ENCODE measurements at places on chromosomes 1 and 21.

GRCh38 chr1:33895976-33896375 lies 32.1 kb downstream of the HMGB4 start:
- no peak for DNase-seq

- no peak for DNase-seq
Measured at GRCh38 chr1:224623743-224624333, 7.7 kb downstream of the CNIH3 start.

DNA sequence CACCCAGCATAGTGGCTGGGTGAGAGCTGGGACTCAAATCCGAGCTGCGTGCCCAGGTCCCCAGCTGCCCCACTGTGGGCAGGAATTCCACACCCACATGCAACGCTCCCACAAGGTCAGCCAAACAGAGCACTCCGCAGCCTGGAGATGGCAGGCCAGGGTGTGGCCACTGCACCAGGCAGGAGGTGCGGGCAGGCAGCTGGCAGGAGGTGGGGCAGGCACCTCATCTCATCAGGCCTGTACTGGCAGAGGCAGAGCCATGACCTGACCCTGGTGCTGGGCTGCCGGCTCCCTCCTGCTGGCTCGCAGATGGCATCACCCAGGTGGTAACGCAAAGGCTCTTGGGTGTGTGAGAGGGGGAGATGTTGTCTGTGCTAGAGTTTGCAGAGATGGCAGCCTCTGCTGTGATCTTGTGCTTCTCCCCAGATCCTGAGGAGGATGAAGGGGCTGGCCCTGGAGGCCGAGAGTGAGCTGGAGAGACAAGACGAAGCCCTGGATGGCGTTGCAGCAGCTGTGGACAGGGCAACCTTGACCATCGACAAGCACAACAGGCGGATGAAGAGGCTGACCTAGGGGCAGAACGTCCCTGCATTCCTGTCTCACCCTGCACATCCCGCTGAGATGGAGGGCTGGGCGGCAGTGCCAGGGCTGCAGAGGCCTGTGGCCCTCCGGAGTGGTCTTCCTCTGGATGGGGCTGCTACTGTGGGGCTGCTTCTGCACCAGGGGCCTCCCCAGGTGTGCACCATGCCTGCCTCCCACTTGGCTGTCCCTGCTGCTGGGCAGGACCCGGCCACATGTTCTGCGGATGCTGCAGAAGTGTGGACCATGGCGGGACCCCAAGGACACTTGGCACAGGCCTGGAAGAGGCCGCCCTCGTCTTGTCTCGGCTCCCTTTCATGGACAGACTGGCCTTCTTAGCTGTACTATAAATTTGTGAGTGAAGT lies 35.1 kb upstream of the PRSS38 start:
- DNase-seq = peak; percentile 62

GRCh38 chr1:36137226-36137625 lies 12.1 kb downstream of the TRAPPC3 start:
- no peak for DNase-seq

DNA sequence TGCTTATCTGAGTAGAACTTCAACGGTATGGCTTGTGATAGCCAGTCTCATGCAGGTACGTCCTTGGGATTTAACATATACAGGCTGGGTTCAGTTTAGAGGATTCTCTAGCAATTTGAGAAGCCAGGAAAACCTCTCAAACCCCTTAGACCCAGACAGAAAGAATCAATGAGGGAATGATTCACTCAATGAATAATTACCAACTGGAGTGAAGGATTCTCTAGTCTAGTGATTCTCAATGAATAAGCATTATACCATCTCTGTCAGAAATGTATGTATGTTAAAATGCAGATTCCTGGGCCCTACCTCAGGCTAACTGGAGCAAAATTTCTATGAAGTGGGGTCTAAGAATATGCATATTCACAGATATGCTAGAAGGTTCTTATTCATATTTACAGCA lies 54.5 kb upstream of the APP start:
- DNase-seq = no peak

DNA sequence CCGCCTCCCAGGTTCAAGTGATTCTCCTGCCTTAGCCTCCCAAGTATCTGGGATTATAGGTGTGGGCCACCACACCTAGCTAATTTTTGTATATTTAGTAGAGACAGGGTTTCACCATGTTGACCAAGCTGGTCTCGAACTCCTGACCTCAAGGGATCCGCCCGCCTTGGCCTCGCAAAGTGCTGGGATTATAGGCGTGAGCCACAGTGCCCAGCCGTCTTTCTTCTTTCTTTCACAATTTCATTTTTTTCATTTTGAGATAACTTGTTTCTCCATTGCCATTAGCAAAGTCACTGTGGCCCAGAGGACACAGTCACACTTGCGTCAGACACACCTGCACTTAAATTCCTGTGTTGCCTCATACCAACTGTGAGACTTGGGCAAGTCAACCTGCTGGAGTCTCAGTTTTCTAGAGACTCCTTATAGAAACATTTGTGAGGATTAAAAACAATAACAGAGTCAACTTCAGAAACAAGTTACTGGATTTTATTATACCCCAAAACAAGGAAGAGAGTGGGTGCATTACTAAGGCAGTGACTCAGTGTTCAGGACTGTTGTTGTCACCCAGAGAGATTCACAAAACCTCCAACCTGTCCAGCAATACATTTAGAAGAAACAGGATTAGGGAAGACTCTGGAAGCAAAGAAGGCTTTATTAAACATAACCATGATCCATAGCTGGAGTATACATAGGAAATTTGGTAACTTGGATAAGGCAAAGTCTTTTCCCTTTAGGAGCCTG lies 2.6 kb downstream of the TEDDM1 start:
- no peak for DNase-seq

DNA sequence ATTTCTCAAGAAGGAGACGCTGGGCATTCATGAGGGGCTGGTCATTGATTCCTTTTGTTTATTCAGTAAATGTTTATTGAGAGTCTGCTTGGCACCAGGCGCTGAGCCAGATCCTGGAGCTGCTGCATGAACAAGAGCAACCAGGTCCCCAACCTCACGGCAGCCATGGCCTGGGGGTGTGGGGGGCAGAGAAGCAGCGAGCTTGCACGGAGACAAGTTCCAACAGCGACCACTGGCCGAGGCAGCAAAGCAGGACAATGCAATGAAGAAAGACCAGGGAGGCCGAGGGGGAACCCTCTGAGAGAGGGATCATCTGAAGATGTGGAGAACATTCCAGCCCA lies 7.5 kb downstream of the KCNAB2 start:
- no peak for DNase-seq

DNA sequence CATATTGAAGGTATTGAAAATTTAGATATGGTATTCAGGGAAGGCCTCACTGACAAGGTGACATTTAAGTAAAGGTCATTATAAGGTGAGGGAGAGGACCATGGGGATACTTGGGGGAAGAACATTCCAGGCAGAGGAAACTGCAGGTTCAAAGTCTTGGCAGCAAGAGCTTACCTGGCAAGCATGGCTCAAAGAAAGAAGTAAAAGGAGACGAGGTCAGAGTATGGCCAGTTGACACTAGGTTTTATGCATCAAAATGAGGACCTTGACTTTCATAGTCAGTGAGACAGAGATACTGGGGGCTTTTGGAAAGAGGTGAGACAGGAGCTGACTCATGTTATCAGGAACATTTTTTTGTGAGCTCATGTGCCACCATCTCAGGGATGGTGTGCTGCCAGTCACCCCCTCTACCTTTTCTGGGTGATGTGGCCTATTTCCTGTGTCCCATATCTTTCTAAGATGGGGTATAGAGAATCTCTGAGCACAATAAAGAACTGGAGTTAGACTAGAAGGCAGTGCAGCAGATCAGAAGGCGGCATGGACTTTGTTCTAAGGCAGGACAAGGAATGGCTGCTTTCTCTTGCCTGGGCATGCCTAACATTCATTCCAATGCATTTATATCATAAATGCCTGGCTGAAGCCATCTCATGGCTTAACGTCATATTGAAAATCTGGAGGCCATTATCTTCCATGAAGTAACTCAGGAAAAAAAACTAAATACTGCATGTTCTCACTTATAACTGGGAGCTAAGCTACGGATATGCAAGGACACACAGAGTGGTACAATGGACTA lies 406.7 kb downstream of the NTNG1 start:
- no peak for DNase-seq

GRCh38 chr1:57986432-57986831 lies 560.1 kb downstream of the OMA1 start:
- DNase-seq = no peak

GRCh38 chr1:171090604-171091003 lies at the start of gene FMO3:
TSS of gene FMO3 (plus strand) at chr1:171090905. CDS start at chr1:171092659, 1,754 bp downstream.
- no peak for DNase-seq

GRCh38 chr1:196997423-196997822 lies 20.1 kb downstream of the CFHR5 start:
- no peak for DNase-seq

- DNase-seq = no peak
Measured at GRCh38 chr21:26758083-26758880, 86.9 kb downstream of the ADAMTS1 start.

DNA sequence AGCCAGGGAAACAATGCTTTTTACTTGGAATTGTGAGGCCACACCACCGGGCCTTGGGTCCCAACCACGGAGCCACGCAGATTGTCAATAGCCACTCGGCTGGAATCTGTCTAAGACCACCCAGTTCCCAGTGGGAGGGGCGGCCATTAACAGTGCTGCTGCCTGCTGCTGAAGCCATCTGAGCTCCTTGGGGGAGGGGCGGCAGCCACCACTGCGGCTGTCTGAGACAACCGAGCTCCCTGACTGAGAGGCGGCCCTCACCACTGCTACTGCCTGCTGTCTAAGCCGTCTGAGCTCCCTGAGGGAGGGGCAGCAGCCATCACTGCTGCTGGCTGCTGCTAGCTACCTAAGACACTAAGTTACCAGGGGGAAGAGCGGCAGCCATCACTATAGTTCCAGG lies 64.3 kb downstream of the DMRTA2 start:
- no peak for DNase-seq

- DNase-seq = no peak
Measured at GRCh38 chr1:63799307-63799706, 25.5 kb downstream of the ROR1 start.

DNA sequence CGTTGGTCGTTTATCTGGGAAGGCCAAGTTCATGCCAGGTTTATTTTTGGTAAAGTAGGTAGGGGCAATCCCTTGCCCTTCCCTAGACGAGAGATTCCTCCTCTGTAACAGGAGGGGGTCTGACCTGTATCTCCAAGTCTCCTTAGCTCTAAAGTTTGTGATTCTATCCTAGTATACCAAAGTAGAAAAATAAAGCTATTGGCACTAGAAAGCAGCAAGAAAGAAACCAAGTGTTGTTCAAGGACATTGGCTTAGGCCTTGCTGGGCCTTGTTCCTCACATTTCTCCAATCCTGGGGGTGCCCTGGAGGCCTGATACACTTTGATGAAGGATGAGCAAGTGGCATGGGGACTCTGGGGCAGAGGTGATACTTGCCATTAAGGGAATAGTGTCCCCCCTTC lies 814 bp downstream of the MTARC2 start:
- no peak for DNase-seq

DNA sequence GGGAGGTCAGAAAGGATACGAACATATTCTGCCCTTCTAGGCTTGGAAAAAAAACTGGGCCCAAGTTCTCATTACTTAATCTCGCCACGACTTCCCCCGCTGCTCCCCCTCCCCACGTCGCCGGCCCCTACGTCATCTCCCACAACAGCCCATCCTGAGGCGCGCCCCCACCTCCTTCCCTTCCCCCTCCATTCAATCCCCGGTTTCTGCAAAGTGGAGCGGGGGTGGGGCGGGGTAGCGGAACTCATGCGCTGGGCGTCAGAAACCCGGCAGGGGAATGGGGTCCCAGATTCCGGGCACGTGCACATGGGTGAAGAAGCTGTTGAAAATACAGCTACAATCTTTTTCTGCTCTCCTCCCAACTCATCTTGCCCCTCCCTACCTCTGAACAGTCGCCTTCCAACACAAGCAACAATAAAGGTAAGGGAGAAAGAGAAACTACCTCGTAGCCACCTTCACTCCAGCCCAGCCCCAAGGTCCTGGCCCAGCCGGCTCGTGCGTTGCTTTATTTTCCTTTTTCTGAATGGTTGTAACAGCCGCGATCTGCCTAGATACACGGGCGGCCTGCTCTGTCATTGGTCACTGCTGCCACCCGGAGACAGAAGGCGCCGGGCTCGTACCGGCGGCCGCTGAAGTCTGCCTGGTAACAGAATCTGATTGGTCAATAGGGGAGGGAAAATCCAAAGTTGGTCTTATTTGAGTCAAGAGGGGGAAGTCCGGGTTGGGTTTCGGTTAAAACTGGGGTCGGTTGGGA lies at the start of gene RFX5:
TSS of gene RFX5 (minus strand) at position 484 of the 754 bp plus-strand sequence. CDS start 932 bp downstream, outside the sequence.
- DNase-seq = peak; percentile 99

- DNase-seq = no peak
Measured at GRCh38 chr1:203095061-203095690, 9.4 kb upstream of the MYOG start.

GRCh38 chr1:230975636-230976035 lies 3.0 kb downstream of the TTC13 start:
- DNase-seq = no peak

- no peak for DNase-seq
Measured at GRCh38 chr1:33684396-33685179, 179.3 kb upstream of the HMGB4 start.

DNA sequence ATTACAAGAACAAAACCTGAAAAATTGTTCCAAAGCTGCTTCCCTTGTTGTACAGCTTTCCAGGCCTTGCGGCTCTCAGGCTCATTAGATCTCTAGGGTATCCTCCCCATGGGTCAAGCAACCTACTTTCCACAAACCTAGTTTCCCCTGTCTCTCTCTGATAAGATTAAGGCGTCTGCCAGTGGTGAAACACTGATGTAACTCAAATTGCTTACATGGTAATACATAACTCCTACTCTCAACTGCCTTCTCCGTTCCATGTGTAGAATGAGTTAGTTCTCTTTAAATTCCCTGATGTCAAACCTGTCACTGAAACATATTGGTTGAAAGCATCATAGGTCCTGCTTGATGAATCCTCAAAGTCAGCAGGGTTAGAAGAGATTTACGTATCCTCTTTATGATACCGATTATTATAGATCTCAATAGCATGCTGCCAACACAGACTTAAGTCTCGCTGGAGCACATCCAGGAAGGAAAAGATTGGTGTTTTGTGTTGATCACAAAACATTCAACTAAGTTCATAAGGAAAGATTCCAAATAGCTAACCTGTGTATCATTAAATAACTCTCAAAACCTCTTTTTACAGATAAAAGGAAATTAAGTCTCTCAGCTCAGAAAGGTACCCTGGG lies 10.6 kb downstream of the PPP1R15B start:
- no peak for DNase-seq

DNA sequence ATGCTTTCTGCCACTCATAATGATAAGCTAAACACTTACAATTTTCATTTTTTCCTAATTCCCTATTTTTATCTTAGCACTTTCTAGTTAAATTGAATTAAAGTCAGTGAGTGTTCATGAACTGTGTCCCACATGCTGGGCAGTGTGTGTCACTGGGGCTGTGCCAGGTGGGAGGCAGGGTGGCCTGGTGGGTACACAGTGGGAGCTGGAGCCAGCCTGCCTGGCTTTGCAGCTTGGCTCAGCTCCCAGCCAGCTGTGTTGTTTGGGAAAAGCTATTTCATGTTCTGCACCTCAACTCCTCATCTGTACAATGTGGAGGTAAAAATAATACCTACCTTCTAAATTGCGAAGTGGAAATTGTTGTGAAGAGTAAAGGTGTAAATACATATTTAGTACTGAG lies 238.4 kb downstream of the PLA2G4A start:
- DNase-seq = peak; percentile 17

DNA sequence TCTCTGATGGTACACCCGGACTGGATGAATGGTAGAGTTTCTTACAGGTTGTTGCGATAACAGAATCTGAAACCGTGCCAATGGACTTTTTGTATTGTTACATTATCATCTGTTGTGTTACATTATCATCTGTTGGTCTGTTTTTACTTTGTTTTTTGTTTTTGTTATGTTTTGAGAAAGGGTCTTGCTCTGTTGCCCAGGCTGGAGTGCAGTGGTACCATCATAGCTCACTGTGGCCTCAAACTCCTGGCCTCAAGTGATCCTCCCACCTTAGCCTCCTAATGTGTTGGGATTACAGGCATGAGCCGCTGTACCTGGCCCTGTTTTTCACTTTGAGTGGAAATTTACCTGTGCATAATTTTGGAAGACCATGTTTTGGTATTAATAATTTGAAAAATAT lies 10.2 kb upstream of the PEX10 start:
- no peak for DNase-seq

Data from NCI-H1694 treated with DMSO at 0.1 percent for 48 hours (cell line).